ENCODE measurements at places on chromosomes 16 and 17.

GRCh38 chr17:59620518-59621259 is 994 bp downstream of the CLTC start:
- no peak for DNase-seq

DNA sequence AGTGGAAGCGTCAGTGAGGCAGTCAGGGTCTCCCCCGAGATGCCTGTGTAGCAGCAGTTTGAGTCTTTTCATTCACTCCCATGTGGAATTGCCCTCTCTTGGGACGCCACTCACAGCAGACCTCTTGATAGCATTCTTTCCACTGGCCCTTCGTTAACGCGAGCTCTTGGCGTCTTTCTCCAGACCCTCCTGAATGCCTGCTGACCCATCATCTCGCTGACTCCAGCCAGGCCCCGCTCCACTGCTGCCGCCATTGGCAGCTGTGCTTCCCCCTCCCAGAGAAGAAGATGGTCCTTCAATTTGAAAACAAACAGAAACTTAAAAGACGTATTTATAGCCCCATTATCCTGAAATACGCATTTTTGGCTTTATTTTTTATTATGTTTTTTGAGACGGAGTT is 63.1 kb downstream of the SEC14L1 start:
- DNase-seq = no peak

DNA sequence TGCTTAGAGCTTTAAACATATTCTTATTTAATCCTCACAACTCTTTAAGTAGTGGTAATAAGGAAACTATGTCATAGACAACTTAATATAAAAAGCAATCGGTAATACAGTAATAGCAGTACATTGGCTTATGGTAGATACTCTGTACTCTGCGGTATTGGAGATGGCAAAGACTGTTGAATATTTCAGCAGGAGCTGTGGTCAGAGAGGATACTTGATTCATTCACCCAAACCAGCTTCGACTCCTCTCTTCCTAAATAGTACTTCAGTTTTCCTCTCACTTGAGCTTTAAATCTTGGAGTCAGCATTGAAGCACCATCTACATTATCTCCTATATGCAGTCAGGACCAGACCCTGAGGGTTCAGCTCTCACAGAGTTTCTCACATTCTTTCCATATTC is 169.3 kb downstream of the CYB561 start:
- DNase-seq = no peak

DNA sequence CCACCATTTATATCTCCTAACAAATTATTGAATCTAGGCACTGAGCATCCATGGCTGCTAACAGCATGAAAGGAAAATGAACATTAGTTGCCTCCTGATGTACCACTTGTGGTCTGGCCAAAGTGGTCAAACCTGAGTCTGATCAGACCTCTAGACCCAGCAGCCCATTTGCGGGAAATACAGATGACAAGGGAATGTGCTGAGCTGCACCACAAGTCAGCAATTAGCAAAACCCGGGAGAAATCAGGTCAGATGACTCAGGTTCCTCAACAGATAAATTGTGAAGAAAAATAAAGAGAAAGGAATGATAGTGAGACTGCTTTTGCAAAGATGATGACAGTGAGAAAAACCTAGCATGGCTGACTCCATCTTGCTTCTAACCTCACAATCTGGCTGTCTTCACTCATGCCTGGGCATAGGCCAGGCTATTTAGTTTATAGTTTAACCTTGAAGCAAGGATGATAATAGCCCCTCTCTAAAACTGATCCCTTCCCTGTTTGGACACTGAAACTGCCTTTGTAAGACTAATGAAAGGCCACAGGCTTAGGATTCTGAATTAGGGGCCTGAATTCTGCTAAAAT is 142.7 kb upstream of the ASIC2 start:
- DNase-seq = no peak

- no peak for DNase-seq
Observed at GRCh38 chr16:85867189-85867588, 31.8 kb upstream of the IRF8 start.

DNA sequence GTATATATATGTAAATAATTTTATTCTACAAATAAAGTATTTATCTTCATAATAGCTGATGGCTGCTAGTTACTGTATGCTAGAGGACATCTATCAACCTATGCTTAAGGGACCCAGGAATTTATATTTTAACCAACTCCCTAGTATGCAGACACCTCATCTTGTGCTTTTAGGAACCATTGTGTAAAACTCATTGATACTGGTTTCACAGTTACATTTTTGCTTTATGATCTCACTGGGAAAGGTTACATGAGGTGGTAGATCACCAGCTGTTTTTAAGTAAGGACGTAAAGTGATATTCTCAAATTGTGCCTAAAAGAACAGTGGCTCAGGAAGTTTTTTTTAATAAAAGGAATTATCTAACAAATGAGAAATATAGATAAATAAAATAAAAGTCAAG is 56.4 kb downstream of the VMP1 start:
- no peak for DNase-seq

DNA sequence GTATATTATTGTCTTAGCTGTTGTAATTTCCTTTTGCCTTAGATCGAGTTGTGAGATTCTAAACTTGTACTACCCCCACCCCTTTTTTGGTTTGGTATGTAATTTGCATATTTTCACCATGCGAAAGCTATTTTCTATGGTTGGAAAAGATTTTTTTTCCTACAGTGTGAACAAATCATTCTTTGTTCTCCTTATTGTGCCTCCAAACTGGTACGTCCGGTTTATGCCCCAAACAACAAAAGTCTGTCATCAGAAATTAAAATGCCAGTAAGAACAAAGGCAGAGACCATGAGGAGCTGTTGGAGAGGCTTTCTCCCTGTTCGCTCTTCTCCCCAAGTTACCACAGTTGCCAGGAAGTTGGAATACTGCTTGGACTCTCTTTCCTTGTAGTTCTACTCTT is 66.1 kb downstream of the BCAS3 start:
- no peak for DNase-seq

DNA sequence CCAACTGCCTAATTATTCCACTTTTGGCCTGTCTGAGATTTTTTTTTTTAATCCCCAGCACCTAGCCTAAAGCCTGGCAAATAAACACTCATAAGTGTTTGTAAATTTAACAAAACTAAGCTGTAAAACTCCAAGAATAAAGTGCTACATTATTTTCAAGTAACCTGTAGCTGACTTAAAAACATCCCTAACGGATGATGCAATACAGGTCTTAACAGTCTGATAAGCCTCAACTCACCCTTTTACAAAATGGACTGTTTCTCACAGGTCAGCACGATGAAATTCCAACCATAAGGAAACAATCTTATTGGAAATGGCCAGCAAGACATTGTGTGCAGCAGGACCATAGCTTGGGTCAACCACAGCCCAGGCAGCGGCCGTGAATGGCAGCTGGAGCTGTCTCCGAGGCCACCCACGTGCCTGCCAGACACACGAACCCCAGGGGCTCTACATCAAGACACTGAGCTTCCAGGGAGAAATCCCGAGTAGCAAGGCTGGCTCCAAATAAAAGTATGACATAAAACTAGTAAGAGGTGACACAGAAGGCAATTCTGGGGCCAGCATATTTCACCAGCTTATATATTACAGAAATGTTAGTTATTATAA is 58.9 kb downstream of the NDEL1 start:
- DNase-seq = no peak

GRCh38 chr17:12896180-12896785 is 107.0 kb downstream of the ARHGAP44 start:
- DNase-seq = no peak

DNA sequence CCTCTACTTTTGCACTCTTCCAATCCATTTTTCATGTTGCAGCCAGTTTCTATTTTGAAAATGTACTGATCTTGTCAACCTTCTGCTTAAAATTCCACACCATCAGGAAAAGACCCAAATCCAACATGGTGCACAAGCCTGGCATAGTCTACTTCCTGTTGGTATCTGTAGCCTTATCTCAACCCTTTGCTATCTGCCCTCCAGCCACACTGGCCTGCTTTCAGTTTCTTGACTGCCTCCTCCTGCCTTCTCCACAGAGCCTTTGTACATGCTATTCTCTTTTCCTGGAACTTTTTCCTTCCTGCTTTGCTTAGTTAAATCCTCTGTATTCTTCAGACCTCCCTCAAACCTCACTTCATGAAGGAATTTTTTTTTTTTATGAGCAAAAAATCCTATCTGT is 31.5 kb downstream of the NLRP1 start:
- no peak for DNase-seq

- no peak for DNase-seq
Observed at GRCh38 chr16:77775911-77776909, 12.2 kb upstream of the VAT1L start.

GRCh38 chr17:7811251-7811650 is 22.8 kb upstream of the KDM6B start:
- no peak for DNase-seq

GRCh38 chr16:67001726-67002125 is 13.3 kb downstream of the CES4A start:
- no peak for DNase-seq

GRCh38 chr17:17966399-17966798 is 5.8 kb downstream of the TOM1L2 start:
- DNase-seq = no peak

DNA sequence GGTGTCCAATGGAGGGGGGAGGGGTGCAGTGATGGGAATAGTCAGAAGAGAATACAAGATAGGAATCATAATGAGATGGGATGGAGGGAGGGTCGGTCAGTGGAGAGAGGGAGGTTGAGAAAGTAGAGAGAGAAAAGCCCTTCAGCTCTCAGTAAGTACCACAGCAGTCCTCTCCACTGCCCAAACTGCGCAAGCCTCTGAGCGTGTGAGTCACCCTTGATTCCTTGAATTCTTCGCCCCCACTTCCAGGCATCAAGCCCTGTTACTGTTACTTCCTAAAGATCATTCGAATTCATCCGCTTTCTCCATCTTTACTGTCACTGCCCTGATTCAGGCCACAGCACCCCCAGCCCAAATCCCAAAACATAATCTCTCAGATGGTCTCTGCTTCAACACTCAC is 2.5 kb downstream of the GUCY2D start:
- no peak for DNase-seq

DNA sequence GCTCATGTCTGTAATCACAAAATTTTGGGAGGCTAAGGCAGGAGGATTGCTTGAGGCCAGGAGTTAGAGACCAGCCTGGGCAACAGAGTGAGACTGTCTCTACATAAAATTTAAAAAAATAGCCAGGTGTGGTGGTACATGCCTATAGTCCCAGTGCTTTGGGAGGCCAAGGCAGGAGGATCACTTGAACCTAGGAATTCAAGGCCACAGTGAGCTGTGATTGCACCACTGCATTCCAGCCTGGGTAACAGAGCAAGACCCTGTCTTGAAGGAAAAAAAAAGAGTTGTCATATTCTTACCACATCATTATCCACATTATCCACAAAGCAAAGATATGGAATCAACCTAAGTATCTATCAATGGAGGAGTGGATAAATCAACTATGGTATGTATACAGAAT is 21.0 kb upstream of the MAPK3 start:
- DNase-seq = no peak
